Stimulated activated effector memory CD8-positive, alpha-beta T cell treated with anti-CD3 and anti-CD28 coated beads, Interleukin-12 subunit alpha, Interleukin-12 subunit beta, amount 100 ng/mL, for 72 hours (primary cell): ENCODE measurements at places on chromosomes 5 and 9.

GRCh38 chr5:175896301-175897040 is 25.1 kb downstream of the CPLX2 start:
- no peak for DNase-seq

- no peak for DNase-seq
Measured at GRCh38 chr9:75912951-75913350, 22.5 kb downstream of the PCSK5 start.

DNA sequence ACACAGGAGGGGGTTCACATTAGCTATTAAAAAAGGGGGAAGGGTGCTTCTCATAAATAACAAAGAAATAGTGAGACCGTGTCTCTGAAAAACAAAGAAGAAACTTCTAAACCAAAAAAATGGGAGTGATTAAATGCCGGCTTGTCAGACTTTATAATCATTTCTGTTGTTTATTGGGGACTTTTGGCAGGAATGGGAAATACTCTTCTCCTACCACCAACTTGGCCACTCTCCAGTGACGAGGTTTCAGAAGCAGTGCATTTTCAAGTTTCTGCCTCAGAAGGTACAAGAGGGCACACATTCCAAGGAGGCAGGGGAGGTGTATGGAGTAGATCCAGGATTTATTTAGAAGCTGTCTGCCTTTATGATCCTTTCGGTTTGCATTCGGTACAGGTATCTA is 46.2 kb downstream of the LIX1 start:
- no peak for DNase-seq

GRCh38 chr9:32378496-32378895 is 5.9 kb upstream of the ACO1 start:
- peak; percentile 53 for DNase-seq

GRCh38 chr9:88235615-88236014 is 97.3 kb upstream of the SPATA31C2 start:
- no peak for DNase-seq

DNA sequence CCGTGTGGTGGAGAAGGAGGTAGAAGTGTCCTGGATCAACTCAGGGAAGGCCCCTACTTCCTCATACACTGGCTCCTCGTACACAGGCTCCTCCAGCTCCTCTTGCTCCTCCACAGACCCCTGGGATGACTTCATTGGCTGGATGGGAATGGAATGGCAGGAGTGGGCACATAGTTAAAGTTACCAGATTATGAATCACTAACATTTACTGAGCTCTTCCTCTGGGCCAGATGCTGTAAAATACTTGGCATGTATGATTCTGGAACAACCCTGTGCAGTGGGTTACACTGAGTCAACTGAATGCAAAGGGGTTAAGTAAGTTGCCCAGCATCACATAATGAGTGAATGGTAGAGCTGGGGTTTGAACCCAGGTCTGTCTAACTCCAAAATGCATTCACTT is 3.1 kb upstream of the FCHSD1 start:
- no peak for DNase-seq

DNA sequence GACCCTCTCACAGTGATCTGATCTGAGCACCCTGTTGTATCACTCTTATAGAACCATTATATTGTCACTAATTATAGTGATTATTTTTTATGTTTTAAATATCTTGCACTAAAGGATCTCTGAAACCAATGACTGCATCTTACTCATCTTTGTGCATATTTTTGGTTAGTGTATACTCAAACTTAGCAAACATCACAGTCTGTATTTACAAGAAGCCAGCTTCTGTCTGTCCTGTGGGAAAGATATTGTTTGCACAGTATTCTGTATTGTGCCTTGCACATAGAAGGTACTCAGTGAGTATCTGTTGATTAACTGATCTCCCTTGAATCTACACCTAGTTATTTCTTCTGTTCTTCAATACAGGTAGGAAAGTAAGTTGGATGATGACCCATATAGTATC is 131.5 kb downstream of the PAM start:
- no peak for DNase-seq

GRCh38 chr5:98635656-98636055 is 137.8 kb upstream of the RGMB start:
- no peak for DNase-seq

GRCh38 chr5:40266952-40267351 is 412.8 kb upstream of the PTGER4 start:
- DNase-seq = no peak

DNA sequence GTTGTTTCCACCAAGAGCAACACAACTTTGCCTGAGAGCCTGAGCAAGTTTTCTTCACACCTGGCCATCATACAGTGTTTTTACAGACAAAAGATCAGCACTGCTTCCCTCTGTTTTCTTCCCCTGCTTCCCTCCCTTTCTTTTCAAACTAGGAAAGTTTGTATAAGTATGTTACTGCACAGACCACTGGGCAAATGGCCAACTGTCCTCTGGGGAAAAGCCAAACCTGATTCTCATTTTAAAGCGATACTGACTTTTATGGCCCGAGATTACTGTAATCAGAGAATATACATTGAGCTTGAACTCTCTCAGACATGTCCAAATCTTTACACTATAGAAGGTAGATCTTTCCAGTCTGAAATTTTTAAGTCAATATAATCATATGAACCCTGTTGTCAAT is 415.0 kb downstream of the NFIB start:
- DNase-seq = no peak

- no peak for DNase-seq
Measured at GRCh38 chr5:126471875-126472537, 48.8 kb downstream of the GRAMD2B start.

DNA sequence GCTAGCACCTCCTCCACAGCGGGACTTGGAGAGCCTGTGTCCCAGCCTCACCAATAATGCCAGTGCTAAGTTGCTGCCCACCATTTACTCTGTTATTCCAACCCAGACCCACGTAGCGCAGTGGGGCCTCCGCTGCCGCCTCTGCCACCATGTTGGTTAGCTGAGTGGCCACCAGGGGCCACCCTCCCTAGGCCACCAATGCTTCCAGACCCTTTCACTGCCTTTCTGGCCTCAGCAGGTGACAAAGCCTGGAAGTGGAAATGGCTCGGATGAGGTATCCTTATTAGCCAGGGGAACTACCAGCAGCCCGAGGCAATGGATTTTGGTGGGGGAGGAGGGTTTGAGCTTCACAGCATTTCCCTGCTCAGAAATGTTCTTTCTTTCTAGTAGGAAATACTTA is 110.1 kb downstream of the OSTF1 start:
- DNase-seq = no peak

- DNase-seq = no peak
Measured at GRCh38 chr9:77017505-77017894, 2.0 kb upstream of the FOXB2 start.

DNA sequence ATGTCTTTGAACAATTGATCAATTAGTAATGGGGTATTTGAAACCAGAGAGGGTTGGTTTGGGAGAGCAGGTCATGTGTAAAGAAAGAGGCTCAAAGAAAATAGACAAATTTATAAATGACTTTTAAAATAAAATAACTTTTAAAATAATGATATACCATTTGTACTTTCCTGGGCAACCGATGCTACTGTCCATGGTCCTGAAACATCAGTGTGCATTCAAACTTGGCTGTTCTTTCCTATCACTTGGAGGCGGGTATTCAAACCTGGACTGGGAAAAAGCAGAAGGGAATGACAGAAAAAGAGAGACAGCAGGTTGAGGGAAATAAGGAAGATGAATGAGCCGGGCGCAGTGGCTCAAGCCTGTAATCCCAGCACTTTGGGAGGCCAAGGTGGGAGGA is 1446.4 kb upstream of the WWC1 start:
- DNase-seq = no peak

DNA sequence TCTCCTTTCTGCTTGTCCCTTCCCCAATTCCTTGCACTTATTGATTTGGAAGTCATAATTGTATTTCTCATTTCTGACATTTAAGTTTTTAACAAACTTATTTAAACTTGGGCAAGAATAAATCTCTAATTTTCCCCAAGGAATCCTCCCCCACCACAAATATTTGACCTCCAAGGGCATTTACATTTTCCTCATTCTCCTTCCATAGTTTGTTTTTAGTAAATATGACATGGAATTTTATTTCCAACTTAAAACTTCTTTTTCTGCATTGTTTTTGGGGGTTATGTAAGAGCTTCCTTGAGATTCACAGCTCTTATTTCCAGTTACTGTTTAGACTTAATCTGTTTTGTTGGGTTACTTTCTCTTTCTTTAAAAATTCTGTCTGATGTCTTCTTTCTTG is 64.9 kb downstream of the ZNF618 start:
- DNase-seq = no peak

DNA sequence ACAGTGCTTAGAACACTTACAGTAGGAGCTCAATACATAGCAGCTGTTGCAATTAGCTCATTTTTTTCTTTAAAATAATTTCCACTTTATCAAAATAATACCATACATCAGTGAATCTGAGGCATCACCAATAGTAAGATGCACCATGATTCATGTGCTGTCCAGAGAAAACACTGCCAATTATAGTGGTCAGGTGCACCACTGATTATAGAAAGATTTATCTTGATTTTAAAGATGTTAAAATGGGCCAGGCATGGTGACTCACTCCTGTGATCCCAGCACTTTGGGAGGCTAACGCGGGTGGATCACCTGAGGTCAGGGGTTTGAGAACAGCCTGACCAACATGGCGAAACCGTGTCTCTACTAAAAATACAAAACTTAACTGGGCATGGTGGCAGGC is 39.4 kb downstream of the NAIF1 start:
- no peak for DNase-seq

DNA sequence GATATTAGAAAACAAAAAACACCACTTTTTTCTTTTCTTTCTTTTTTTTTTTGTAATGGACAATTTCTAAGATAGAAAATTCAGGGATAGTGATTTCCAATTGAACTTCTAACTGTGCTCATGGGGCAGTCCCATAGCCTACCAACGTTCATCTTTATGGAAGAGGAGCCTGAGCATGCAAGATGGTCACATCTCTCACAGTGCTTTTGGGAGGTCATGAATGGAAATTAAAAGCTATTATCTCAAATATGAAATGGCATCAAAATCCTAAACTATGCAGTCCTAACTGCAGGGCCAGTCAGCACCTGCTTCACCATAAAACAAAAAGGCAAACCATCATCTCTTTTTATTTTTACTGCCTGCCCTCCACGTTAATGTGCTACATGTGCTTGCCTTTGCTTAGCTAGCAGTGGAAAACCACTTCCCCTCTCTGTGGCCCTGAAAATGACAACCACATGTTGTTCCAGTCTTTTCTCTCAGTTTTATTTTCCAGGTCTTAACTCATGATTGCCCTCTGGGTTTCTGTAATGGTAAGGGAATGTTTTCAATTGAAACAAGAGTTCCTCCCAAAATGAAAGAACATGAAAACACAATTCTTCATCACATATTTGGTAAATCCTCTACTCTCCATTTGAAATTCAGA is 16.7 kb downstream of the IFNB1 start:
- DNase-seq = no peak
